ENCODE measurements at places on chromosomes 6 and 20. TPM values are rescaled to one million over a fixed set of nuclear protein-coding genes. Genes with fewer than 3 reads are reported as not detected.

The GNRH2 gene
- not detected for total RNA-seq

The POM121L2 gene
- not detected for total RNA-seq

The WFDC5 gene
- total RNA-seq: not detected

The ABHD16B gene
- total RNA-seq: not detected

The GDAP1L1 gene
- total RNA-seq: 0.07 TPM

The KCNS1 gene
- not detected for total RNA-seq

The OR2H1 gene
- total RNA-seq: not detected

The DEFB124 gene
- not detected for total RNA-seq

The HCK gene
- 0.20 TPM for total RNA-seq

The BCAS4 gene
- total RNA-seq: 26.5 TPM

The HLA-F gene
- 6.1 TPM for total RNA-seq

The XKR7 gene
- total RNA-seq: 0.02 TPM

The CALHM6 gene
- total RNA-seq: not detected

The ME1 gene
- total RNA-seq: 40.5 TPM

All from A549 treated with Mapracorat at 1 μM for 4 hours (cell line).